ENCODE measurements at places on chromosomes 2 and 18.

- DNase-seq, result no peak
Measured at GRCh38 chr2:197710424-197711042, 5.4 kb downstream of the MARS2 start.

DNA sequence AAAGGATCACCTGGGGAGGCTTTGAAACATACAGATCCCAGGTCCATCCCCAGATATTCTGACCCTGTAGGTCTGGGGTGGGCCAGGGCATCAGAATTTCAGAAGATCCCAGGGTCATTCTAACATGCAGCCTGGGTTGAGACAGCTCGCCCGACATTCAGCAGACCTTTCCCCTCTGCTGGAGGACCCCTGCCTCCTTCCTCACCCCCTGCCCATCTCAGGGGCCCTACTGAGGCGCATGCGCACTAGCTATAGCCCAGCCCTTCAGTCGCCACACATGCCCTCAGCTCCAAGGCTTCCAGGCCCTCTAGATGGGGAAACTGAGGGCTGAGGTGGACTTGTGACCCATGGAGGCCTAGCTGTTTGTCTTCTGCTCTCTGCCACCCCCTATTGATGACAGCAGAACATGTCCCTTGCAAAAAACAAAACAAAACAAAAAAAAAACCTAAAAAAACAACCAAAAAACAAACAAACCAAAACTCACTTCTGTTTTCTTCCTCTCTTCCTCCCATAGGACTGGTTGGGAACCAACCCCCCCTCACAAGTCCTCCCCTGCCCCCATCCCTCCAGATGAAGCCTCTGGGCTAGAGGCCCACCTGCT is 91.3 kb downstream of the ZBTB7C start:
- DNase-seq, result no peak

DNA sequence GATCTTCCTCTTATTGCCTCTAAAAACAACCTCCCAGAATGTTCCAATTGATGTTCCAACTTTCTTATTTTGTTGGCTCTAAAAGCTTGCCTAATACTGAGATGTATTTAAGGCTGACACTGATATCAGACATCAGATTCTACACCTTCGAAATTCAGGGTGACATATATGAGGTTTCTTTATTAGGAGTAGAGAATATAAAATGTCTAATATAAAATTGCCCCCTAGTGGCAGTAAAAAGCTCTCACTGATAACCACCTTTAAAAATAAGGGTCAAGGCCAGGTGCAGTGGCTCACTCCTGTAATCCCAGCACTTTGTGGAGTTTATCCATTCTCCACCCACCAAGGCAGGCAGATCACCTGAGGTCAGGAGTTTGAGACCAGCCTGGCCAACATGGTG is 789.7 kb upstream of the SLC39A10 start:
- DNase-seq, result no peak

DNA sequence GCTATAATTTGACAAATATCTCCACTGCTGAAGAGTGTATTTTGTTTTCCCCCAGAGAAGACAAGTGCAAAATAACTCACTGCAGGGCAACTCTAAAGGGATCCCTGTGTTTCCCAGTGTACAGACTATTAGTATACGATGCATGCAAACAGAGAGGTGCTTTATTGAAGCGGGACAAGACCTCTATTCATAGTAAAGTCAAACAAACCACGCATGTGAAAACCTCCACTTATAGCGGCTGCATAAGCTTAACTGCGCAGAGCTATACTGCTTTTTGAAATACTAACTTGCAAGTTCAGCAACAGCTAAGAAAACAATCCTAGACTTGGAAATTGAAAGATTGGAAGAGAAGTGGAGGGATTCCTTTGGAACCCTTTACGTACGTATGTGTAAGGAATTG is 15.6 kb downstream of the RNF144A start:
- no peak for DNase-seq

- DNase-seq, result no peak
Measured at GRCh38 chr18:48404716-48405507, 4.3 kb downstream of the ZBTB7C start.

DNA sequence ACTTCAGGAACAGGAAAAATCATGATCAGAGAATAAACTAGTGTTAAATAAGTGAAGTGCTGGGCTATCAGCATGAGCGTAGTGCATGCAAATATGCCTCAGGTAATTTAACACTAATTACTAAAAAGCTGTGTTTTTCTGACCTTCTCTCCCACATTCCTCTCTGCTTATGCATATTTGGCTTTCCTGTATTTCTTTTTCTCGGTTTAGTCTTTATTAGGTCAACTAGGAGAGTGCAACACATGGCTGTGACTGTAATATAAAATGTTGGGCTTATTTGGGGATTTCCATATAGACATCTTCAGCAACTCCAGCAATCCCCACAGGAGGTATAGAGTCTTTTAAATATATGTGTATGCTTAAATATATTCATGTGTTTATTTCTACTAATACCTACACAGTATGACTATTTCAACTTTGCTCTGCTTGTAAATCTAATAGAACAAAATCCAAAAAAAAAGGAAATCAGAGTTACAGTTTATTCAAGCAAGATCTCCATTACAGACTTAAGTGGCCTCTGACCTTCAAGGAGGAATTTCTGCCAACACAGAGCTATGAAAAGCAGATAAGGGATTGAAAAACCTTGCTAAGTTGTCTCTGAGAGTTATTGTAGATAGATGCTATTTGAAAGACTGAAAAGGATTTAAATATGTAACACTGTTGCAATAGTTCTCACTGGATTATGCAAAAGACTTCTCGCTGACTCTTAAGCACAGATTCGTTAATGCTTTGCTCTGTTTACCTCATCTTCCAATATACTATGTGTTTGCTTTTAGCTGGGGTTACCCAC is 359.5 kb upstream of the RGPD4 start:
- DNase-seq, result no peak

GRCh38 chr2:140801311-140801710 is 1329.5 kb downstream of the LRP1B start:
- DNase-seq, result no peak

DNA sequence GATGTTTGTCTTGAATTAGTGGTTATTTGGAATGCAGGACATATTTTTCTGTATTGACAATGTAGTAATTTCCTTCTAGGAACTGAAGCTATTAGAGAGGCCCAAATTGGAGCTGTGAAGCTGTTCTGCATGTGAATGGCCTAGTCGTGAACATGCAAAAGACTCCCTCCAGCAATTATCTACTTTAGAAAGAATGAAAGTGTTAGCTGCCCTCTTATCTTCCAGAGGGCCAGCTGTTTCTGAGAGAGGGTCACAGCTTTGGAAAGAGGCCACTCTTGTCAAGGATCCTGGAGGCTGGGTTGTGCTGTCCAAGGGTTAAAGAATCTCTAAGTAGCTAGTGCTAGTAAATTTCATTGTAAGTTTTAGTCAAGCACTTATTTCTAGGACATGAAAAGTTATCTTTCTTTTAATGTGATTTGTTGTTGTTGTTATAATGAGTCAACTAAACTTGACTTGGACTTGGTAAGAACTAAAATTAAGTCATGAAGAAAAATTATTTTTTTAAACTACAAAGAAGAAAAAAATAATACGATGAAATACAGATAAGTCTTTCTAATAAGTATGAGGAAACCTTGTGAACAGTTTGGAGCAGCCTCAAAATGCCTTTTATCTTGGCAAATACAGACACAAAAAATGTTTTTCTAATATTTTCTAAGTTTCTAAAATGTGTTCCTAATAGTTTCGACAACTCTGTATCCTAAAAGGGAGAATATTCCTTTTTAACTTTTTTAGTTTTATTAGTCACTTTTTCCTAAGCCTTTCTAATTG is 36.8 kb downstream of the DPP4 start:
- no peak for DNase-seq

GRCh38 chr18:77164763-77165485 is 32.3 kb upstream of the MBP start:
- no peak for DNase-seq

- no peak for DNase-seq
Measured at GRCh38 chr2:10254373-10255188, 48.1 kb upstream of the HPCAL1 start.

DNA sequence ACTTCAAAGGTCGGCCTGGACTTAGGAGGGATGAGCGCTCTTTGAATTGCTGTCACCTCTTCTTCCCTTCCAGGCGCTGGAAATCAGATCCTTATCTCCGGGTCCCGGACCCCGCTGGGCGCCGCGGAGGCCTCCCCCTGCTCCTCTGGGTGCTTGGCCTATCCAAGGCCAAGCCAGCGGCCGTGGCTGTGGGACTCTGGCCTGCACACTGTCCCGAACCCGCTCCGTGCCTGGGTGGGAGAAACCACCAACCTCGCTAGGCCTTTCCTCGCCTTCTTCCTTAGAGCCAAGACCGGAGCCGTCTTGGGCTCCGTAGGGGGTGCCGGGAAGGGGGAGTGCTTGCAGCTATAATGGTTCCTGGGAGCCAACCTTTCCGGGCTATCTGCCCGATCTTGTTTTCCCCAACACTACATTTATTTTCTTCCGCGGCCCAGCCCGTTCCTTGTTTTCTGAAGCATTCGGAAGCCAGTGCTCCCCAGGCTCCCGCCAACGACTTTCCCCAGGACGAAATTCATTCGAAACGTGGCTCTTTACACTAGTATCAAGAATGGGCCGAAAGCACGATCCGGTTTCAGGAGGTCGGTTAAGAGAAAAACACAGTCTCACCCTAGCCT is 2.4 kb downstream of the OSR1 start:
- DNase-seq, result no peak

DNA sequence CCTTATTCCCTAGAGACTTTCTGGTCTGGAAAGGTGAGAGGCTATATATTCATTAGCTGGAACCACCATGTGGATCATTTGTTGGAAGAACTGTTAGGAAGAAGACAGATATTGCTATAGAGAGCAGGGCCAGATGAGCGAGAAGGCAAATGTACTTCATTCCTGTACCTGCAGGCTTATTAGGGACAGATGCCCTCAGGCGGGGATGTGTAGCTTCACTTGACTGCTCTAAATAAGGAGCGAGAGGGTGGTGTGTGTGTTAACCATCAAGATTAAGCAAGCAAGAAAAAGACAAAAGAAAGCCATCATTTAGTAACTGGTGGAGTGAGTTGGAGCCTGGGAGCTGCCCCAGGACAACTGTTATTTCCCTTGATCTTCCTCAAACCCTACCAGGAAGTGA is 36.4 kb downstream of the NEDD4L start:
- DNase-seq, result no peak

DNA sequence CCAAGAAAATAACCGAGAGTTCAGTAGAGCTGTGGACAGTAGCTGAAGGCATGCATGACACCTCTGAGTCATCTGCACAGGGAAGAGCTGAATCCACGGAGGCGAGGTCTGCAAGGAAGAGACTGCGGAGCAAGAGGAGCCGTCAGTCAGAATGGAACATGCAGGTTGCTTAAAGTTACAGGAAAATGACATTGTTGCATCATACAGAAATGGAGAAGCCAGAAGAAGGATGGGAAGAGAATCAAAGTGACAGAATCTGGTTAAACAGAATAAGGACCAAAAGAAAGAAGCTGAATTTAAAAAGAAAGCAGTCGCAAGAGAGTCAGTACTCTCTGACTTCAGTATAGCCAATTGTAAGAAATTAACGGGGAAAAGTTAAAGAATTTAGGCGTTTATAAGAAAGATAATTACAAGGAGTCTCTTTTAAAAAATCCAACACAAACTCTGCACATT is 533.8 kb downstream of the ADCYAP1 start:
- DNase-seq, result no peak

- DNase-seq, result no peak
Measured at GRCh38 chr2:109260886-109261700, 132.1 kb downstream of the SH3RF3 start.

DNA sequence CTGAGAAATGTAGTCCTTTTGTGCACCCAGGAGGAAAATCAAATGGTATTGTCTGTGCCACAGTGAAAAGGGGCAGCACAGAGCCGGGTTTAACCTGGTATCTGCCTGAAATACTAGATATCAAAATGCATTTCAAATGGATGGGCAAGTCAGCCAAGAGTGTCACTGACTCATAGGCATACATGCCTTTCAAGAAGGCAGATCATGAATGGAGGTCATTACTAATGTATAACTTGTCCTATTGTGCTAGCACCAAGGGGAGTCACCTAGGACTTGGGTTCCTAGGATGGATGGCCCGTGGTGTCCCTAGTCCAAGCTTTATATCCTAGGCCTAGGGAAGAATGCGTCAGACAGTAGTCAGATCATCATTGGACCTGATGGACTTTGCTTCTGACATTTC is 49.9 kb downstream of the TCF7L1 start:
- DNase-seq, result no peak

GRCh38 chr2:174035981-174036742 is 71.0 kb upstream of the SP3 start:
- no peak for DNase-seq

DNA sequence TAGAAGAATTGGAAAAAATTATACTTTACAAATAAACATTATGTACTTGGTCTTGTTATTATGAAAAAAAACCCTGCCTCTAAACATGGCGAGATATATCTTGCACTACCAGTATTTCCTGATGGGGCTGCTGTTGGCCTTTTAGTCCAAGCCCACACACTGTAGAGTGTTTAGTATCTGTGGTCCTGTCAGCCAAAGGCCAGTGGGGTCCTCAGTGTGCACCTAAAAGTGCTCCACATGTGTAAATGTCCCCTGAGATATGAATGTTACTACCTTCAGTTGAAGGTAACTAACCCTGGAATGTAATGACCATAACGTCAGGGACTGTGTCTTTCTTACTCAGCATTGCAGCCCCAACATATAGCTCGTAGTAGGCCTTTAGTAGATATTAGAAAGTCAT is 71.1 kb upstream of the HK2 start:
- no peak for DNase-seq

GRCh38 chr2:209564816-209565215 is 141.0 kb downstream of the MAP2 start:
- no peak for DNase-seq

- no peak for DNase-seq
Measured at GRCh38 chr2:198116756-198117155, 312.4 kb downstream of the PLCL1 start.

DNA sequence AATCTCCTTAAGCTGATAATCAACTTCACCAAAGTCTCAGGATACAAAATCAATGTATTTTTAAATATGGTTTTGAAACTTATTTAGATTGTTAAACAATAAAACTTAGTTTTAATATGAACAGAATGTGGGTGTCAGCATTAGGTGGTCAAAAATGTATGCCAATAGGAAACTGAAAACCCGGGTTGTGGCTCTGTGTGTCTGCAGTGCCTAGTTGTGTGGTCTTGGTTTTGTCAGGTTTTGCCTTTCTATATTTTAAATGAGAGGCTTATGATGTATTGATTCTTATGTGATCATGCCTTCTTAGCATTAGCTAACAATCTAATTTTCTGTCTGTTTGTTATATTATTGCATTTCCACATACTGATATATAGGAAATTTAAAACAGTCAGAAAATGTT is 227.8 kb downstream of the ZNF407 start:
- DNase-seq, result no peak

DNA sequence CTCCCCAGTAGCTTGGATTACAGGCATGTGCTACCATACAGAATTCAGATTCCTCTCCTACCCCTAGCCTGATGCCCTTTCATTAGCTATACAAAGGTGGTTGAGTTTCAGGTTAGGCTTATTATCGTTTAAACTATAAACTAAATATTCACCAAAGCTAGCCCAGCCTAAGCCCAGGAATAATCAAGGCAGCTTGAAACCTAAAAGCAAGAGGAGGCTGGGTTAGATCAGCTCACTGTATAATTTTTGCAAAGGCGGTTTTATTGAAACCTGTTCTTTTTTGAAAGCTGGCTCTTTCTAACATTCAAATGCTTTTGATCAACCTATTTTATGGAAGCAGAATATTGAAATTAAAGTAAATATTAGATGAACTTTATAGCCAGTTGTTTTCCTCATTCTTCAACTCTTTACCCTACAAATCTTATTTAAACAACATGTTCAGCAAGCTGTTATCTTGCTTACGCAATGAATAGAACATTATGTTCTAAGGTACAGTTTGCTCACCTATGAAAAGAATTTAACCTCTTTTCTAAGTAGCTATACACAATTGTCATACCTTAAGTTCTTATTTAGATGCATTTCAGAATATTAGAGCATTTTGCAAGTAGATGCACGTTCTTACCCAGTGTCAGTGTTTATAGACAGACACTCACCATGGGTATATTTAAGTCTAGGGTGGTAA is 241.6 kb downstream of the NEDD4L start:
- DNase-seq, result no peak
